ENCODE measurements at places on chromosomes 16 and 17.

GRCh38 chr16:49600536-49600935 is 226.9 kb downstream of the C16orf78 start:
- no peak for DNase-seq

DNA sequence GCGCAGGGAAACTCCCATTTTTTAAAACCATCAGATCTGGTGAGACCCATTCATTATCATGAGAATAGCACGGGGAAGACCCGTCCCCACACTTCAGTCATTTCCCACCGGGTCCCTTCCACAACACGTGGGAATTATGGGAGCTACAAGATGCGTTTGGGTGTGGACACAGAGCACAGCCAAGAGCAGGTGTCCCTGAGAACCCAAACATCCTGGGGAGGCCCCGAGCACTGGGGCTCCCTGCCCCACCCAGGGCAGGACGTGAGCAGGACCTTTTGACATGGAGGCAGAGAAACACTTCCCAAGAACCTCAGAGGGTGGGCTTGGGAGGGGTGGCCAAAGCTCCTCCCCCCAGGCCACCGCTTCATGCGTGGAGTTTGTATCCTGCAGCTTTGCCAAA is 89.9 kb upstream of the DNAH17 start:
- no peak for DNase-seq

- peak; percentile 23 for DNase-seq
Observed at GRCh38 chr17:56313201-56313600, 159.9 kb downstream of the ANKFN1 start.

DNA sequence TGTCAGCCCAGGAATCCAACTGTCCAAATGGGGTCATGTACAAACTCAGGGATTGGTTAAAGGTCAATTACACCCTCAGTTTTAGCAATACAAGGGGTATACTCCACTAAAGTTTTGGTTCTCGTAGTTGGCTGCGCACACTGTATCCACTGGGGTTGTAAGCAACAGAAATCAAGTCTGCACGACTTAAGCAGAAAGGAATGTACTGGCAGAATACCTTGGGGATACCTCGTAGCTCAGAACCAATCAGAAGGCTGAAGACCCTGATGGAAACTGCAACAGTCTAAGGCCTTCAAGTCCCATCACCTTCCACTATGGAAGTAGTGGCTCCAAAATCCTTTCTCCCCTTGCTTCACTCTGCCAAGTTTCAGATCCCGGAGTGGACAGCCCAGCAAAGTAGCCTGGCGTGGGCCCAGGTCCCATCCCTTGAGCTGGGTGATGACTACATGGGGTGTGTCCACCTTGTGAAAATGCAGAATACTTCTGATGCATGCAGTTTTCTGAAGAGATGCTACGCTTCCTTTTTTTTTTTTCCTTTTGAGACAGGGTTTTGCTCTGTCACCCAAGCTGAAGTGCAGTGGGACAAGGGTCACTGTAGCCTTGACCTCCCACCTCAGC is 21.1 kb upstream of the RPH3AL start:
- no peak for DNase-seq

DNA sequence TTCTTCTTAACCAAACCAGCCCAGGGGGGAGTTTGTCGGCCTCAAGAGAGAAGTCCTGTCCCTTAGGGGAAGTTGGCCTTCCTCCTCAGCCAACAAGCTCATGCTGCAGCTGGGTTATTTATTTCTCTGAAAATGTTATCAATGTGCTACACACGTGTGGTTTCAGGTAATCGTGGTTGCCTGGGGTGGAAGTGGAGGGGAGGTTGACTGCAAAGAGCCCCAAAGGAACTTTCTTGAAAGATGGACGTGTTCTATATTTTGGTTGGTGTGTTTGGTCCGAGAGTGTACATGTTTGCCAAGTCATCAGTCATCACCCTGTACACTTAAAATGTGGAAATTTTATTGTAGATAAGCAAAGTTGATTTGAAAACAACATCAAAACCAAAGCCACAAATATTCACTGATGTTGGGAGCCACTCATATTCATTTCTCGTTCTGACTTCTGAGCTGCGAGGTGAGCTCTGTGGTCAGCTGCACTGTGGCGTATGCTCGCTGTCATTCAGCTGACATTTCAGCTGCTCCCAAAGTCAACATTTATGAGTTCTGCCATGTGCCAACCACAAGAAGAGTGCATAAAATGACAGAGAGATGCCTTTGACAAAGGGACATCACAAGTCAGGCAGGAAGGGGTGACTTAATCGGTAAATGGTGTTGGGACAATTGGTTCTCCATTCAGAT is 26.5 kb upstream of the ADGRG1 start:
- peak; percentile 48 for DNase-seq

- DNase-seq: no peak
Observed at GRCh38 chr17:73770115-73770848, 126.0 kb upstream of the SDK2 start.

DNA sequence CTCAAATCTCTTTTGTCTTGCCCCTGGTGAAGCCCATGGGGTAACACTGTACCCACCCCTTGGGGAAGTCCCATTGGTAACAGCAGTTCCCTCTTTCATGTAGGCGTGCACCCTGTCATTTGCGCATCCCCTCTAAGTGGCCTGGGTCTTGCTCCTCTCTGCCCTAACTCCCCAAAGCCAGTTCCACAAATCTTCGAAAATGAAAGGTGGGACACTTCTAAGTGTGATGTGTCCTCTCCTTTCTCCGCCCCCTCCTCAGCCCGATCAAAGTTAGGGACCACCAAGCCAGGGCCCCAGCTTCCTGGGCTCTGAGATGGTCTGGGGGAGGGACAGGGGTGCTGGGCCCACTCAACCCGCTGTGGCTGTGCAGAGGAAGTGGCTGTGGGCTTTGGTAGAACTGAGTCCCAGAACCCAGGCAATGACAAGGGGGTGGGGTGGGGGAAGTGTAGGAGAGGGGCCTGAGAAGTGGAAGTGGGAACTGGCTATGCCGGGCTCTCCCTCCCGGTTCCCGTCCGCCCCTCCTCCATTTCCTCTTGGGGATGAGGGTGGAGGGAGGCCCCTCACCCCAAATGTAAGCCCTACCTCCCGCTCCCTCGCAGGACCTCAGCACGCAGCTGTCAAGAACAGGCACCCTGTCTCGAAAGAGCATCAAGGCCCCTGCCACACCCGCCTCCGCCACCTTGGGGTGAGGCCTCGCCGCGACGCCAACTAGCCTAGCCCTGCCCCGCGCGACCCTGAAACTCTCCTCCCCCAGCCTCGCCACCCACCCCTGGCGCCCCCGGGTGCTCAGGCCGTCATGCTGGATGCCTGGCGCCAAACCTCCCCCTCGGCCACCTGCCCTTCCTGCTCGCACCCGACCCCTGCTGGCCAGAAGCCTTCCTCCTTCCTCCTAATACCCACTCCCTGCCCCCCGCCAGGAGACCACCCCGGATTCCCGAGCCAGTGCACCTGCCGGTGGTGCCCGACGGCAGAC is 8.7 kb downstream of the ABI3 start:
- peak; percentile 85 for DNase-seq

GRCh38 chr16:82694239-82694874 is 67.6 kb downstream of the CDH13 start:
- DNase-seq: no peak

DNA sequence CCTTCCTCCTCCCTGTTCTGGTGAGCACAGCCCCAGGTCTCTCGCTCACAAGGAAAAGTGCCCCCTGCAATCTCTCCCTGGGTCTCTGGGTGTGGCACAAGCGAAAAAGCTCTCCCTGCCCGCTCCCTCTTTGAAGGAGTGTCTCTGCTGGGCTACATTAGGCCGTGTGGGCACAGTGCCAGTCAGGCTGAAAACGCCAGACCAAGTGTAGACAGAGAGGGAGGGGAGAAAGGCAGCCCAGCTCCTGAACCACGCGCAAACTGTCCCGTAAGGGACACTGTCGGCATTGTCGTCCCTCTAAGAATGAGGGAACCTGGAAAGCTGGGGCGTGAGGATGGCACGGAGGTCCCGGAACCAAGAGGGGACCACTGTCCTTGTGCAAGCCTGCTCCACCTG is 3.9 kb downstream of the SMIM5 start:
- no peak for DNase-seq

DNA sequence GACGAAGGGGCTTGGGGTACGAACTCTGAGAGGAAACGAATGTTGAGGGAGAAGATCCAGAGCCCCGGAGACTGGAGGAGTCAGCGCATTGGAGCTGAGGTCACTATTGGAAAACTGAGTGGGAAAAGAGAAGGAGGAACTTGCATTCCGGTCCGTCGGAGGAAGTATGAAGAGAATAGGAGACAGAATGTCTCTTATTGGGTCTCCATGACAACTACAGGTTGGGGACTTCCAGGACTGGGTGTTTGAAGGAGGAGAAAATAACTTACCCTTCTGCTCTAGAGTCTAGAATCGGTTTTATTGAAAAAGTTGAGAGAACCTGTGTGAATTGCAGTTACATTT is 537 bp downstream of the GOSR1 start:
- DNase-seq: peak; percentile 41

GRCh38 chr16:20910781-20911321 is 10.3 kb downstream of the LYRM1 start:
- no peak for DNase-seq

GRCh38 chr16:89076159-89076558 is 17.5 kb upstream of the ACSF3 start:
- no peak for DNase-seq

DNA sequence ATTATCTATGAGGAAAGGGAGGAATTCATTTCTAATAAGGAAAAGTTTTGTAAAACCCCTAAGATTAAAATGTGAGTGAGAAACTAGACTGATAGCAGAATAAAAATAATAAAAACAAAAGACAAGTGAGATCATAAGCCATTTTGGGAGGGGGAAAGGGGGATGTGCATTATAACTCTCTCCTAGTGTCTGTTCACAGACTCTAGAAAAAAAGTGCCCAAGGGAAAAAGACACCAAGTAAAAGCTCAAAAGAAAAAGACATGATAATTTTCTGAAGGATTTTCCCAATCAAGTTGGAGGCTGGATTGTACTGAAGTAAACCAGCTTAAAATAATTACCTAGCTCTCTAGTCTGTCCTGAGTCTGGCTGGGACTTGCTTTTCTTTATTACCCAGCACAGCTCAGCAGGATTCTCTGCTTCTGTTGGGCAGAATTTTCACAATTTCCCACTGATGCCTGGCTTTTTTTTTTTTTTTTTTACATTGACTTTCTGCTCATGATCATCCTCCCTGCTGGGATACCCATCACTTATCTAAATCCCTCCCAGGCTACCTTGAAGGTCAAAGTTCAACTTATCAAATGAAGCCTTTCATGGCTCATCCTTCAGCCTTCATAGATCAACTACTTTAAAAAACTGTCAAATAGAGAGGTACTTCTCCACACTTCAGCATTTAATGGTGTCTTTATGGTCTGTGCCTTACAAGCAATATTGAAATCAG is 124.2 kb upstream of the KCNJ16 start:
- DNase-seq: no peak

DNA sequence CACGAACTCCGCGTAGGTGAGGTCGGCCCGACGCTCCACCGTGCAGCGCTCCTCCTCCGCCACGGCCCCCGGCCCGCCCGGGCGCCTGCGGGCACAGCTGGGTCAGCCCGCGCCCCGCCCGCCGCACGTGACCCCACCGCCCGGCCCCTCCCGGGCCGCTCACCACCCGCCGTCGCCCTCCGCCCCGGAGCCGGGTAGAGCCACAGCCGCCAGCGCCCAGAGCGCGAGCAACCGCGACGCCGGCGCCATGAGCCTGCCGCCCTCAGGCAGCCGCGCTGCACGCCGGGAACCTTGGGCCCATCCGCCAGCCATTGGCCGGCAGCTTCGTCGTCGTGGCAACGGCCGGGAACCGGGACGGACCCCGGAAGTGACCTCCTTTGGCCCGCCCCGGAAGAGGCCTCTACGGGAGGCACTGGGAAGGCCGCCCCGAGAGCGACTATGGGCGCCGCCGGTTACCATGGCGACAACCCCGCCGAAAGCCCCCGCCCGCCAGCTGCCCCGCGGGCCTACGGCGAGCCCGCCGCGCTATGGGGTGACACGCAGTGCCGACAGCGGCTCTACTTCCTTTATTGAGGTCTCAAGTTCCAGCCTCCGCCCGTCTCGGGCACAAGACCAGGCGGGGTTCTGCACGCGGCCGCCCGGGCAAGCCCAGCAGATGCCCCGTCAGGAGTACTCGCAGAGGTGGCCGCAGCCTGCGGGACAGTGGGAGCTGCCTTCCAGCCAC is at the start of gene JMJD8:
Gene JMJD8, minus strand, starts transcription at position 264 of the 724 bp plus-strand sequence. Its CDS starts 15 bp downstream, at position 249.
- peak; percentile 98 for DNase-seq

DNA sequence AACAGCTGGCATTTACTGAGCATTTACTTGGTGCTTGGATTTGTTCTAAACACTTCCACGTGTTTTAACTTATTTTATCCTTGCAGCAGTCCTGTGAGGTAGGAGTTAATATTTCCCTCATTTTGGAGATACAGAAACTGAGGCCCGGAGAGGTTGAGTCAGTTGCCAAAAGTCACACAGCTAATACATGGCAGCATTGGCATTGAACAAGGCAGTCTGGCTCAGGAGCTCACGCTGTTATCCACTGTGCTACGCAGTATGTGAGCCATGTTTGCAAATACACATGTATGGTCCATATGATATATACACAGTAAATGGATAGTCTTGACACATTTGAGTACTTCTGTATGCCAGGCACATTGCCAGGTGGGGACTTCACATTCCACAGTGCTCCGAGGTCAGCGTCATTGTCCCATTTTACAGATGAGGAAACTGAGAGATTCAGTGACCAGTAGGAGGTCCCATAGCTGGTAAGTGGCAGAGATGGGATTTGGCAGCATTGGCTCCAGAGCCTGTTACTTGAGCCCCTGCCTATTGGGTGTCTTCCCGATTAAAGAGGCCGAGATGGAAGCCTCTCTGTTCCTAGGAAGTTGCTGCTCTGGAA is 110.7 kb downstream of the ABCC6 start:
- DNase-seq: no peak

DNA sequence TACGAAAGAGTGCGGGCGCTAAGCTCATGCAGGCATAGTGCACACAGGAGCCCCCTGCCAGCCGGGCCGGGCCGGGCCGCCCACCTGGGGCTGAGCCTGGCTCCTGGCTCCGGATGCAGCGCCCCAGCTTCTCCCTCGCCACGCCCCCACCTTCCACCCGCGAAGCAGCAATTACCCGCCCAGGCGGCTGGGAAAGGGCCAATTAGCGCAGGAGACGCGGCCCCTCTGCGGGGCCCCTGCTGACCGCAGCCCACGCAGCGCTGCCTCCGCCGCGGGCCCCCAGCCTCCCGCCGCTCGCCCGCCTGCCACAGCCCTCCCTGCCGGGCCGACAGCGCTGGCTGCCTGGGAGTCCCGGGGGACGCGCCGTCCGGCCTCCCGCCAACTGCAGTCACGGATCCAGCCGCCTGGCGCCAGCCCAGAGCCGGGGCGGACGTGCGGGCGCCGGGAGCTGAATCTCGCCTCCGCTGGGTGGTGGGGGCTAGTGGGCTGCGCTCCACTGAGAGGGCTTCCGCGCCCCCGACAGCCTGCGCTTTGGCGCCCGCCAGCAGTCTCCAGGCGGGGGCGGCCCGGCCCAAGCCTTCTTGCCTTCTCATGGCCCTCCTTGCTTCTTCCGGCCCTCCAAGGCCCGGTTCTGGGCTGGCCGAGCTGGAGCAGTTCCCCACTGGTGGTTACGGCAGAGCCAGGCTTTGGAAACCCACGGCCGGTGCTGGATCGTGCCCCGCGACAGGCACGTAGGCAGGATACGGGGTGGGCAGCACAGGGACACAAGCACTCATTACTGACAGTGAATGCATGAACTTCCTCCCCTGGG is 14.9 kb upstream of the CBFB start:
- peak; percentile 47 for DNase-seq

- DNase-seq: no peak
Observed at GRCh38 chr17:80116921-80117380, 15.6 kb downstream of the GAA start.

All from CD4-positive, alpha-beta T cell treated with Interleukin-15 for 1 hour (primary cell).